ENCODE measurements at places on chromosomes 5 and 9. TPM values are rescaled to one million over a fixed set of nuclear protein-coding genes. Genes with fewer than 3 reads are reported as not detected.

The SURF6 gene
- 27.2 TPM for total RNA-seq

DNA sequence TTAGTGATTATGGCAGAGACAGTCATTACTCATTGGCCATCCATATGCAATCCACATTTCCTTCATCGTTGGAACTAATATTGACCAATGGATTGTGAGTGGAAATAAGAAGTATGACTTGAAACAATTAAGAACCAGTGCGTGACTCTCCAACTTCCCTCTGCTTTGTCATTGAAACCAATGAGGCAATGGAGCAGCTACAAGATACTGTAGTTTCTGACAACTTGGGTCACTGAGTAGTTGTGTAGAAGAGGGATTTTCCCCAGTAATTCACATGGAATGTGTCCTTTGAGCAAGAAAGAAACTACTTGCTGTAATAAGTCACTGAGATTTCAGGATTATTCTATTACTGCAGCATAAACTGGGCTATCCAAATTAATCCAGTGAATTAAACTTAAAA lies 785.3 kb upstream of the RIOK2 start:
- DNase-seq, result no peak

The GLE1 gene
- total RNA-seq, result 37.2 TPM

- no peak for DNase-seq
These were observed 298.6 kb upstream of the MEF2C start for GRCh38 chr5:89181546-89181945.

All from GM12878 (cell line).